ENCODE measurements at places on chromosomes 3 and 15.

- no peak for DNase-seq
Observed at GRCh38 chr3:16516695-16517481, 3.4 kb upstream of the RFTN1 start.

DNA sequence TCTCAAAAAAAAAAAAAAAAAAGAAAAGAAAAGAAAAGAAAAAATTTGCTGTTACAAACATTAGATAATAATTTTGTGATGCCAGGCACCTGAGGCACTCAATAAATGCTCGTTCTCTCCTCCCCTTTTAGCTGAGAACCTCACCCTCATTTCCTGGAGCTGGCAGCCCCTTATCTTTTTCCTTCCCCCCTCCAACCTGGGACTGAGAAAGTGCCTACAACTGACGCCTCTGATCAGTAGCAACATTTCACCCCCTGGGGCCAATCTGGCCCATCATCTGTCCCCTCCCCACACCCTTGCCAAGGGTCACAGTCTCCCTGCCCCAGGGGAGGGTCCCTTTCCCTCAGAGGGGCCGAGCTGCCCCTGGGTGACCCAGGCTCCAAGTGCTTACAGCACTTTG lies 12.6 kb upstream of the RNU6-1 start:
- DNase-seq = no peak

- DNase-seq = no peak
Observed at GRCh38 chr3:157912514-157913451, 193.4 kb downstream of the SHOX2 start.

GRCh38 chr15:72758182-72758581 lies 25.4 kb downstream of the ADPGK start:
- peak; percentile 39 for DNase-seq

GRCh38 chr15:43872416-43873020 lies 45.7 kb downstream of the WDR76 start:
- DNase-seq = peak; percentile 65

- DNase-seq = peak; percentile 14
Observed at GRCh38 chr3:11835028-11835639, 11.6 kb downstream of the TAMM41 start.

DNA sequence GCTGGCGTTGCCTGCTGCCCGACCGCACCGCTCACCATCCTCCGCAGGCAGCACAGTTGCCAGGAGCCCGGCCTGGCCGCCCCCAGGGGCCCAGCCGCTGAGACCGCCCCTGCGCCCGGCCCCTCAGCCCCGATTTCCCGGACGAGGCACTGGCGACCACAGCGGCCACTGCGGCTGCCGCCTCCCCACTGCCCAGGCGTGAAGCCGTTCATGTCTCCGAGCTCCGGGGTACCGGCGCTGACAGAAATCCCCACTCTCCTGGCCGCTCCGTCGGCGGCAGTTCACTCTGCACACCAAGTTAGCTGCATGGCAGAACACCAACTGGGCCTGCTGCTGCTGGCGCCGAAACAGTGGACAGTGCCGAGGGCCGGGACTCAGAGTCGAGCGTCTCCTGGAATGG lies 8.5 kb downstream of the SELENOT start:
- no peak for DNase-seq

GRCh38 chr3:42247576-42248027 lies 18.4 kb downstream of the CCK start:
- DNase-seq = peak; percentile 72

DNA sequence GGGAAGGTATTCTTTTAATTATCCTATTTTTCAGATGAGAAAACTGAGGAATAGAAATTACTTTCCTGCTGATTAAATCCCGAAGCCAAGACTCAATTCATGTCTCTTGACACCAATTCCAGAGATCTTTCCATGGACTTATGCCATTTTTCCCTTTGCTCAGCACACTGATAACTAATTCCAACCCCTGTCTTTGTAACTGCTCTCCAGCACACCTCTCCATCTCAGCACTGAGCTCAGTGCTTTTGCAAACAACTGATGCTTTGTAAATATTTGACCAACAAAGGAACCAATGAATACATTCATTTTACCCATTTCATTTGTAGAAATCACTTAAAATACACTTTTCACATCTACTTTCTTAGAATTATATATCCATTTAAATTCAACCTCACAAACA lies 249.1 kb downstream of the IL5RA start:
- no peak for DNase-seq

- no peak for DNase-seq
Observed at GRCh38 chr3:73469331-73469730, 155.4 kb downstream of the PDZRN3 start.

- DNase-seq = no peak
Observed at GRCh38 chr3:111362381-111363009, 179.5 kb upstream of the CD96 start.

DNA sequence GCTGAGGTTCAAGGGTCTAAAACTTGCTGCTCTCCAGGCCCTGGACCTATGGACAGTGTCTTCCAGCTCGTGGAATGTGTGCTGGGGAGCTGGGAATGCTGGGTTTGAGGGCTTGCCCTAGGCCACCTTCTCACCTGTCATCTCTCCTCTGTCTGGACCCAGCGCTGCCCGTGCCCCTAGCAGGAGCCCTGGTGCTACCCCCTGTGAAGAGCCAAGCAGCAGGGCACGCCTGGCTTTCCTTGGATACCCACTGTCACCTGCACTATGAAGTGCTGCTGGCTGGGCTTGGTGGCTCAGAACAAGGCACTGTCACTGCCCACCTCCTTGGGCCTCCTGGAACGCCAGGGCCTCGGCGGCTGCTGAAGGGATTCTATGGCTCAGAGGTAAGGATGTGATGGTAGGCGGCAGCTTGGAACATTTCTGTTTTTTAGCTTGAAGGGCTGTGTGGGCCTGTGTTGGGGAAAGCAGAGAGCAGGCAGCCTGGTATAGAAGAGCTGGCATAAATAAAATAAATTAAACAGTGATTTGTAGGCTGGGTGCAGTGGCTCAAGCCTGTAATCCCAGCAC lies 5.1 kb downstream of the CHRD start:
- no peak for DNase-seq

DNA sequence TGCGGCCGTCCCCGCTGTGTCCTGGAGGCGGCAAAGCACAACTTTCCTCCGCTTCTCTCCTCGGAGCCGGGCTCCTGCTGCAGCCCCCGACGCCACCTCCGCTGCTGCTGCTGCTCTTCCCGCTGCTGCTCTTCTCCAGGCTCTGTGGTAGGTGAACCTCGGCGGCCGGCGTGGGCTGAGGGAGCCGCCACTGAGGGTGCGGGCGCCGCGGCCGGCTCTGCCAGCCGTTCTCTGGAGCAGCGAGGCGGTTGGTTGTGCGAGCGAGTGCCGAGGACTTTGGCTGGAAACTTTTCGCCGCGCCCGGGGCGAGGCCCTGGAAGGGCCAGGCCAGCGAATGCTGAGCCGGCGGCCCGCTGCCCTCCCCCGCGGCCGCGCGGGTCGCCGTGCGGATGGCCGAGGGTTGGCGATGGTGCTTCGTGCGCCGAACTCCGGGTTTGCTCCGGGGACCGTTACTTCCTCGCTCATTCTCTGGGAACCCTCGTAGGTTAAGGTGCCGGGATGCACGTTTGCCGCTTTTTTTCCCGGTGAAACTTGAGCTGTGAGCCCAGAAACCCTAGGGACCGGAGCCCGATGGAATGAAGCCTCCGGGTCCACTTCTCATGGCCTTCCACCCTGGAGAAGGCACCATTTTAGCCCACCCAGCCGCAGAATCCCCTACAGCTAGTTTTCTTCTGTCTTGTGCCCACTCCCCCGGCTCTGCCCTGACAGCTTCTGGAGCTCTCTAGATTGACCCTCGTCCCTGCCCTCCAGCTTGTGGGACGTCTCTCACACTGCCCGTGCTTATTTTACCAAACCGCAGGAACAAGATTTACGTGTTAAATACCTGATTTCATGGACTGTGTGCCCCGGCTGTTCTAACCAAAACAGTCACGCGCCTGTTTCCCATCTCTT lies 660 bp downstream of the NECTIN3 start:
- peak; percentile 19 for DNase-seq

DNA sequence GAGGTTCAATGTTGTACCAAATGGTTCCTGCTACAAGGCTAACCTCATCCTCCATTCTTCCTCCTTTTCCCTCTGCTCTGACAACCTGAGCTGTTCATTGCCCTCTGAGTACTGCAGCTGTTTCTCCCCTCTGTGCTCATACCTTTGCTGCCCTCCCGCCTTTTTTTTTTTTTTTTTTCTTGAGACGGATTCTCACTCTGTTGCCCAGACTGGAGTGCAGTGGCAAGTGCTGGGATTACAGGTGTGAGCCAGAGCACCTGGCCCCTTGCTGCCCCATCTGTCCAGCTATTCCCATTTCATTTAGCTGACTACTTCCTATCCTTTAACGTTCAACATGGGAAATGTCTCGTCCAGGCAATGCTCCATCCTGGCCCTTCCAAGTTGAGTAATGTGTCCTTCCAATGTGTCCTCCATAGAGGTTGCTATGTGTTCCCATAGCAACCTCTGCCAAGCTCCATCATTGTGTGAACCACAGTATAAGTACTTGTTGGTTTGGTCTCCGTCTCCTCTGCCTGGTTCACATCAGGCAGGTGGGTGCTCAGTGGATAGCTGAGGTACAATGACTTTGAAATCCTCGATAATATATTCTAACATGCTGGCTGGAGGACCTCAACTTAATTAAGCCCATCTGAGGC lies 179.9 kb upstream of the ANKRD28 start:
- DNase-seq = no peak

DNA sequence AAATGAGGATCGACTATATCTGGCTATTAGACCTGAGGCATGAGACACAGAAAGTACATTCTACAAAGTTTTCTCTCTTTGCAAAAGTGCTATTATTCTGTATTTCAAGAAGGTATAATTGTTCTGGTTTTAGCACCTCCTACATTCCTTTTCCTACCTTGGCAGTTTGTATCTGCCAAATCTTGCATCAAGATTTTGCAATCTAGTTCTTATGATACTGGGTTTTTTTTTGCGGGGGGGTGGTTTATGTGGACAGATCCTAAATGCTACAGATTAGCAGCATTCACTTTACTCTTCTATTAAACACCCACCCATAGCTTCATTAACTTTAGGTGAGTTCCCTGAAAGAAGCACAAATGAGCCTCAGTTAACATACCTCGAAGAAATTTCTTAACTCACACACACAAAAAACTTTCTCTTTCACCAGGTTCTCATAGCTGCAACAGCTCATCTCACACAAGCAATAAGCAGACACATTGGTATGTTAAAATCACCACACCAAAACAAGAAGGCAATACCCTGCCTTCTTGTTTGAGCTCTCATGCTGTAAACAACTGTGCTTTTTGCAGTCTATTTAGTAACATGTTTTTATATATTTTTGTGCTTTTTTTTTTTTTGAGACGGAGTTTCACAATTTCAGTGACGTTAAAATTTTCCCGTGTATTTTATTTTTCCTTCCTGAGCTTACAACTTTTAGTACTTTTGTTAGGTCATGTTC lies 73.0 kb upstream of the VGLL4 start:
- no peak for DNase-seq

GRCh38 chr3:19547665-19548464 lies 386.2 kb downstream of the EFHB start:
- no peak for DNase-seq

- DNase-seq = no peak
Observed at GRCh38 chr3:169992156-169992555, 25.5 kb downstream of the SEC62 start.
